Stimulated activated CD4-positive, alpha-beta T cell treated with anti-CD3 and anti-CD28 coated beads, Interleukin-1b, Interleukin-23, amount 100 ng/mL, for 1 hour (primary cell): ENCODE measurements at places on chromosomes 11 and 22.

GRCh38 chr11:31974366-31975136, 116.3 kb upstream of the RCN1 start:
- DNase-seq, result no peak

- DNase-seq, result no peak
Measured at GRCh38 chr11:116255321-116255953, 517.4 kb downstream of the BUD13 start.

GRCh38 chr11:65425971-65426838, 3.6 kb downstream of the NEAT1 start:
- no peak for DNase-seq

DNA sequence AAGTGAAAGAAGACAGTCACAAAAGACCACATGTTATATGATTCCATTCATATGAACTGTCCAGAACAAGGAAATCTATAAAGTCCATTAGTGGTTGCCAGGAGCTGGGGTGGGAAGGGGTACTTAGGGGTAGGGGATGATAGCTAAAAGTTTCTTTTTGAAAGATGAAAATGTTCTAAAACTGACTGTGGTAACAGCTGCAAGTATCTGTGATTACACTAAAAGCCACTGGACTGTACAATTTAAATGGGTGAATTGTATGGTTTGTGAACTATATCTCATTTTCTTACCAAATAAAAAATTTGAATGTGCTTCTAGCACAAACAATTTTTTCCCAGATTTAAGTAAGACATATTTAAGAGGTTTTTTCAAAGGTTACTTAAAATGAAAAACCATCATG, 22.1 kb downstream of the CHKA start:
- DNase-seq, result no peak

DNA sequence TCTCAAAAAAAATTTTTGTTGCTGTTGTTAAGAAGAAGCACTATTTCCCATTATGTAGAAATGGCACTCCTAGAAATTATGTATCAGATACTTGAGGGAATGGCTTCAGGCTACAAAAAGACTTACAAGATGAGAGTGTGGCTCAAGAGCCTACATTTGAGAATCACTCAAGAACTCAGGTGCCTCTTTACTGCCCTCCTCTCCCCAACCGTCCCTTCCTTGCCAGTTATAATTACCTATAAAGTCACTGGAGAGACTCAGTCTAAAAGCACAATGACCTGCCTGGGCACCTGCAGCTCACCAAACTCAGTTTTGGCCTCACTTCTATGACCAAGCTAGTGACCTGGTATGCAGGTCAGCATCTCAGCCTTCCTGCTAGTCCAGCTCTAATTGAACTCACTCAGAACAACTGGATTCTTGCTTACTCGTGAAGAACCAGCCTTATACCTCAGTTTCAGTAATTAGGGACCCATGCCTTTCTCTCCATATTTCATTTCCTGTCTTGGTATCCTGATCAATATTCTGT, 41.9 kb upstream of the PPP2R1B start:
- no peak for DNase-seq

DNA sequence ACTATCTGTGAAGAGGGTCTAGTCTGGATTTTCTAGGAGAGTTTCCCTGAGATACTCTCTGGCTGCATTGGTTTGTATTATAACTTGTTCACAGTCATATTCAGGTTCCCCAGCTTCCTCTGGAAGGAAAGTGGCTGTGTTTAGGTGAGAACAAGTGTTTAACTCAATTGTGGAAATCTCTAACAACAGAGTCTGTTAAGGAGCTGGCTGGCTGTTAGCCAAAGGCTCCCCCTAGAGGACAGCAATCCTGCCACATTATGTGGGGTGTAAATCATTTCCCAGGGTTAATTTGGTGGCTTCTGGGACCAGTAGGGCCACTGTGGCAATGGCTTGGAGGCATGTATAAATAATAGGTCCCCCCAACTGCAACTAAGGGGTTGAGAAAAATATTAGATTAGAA, 18.4 kb downstream of the MS4A6E start:
- no peak for DNase-seq
